RPMI8226 (cell line): ENCODE measurements at places on chromosomes 2 and 18.

- no peak for DNase-seq
These were observed 80.1 kb upstream of the MAP3K20 start for GRCh38 chr2:172995323-172996244.

- DNase-seq, result no peak
These were observed 16.6 kb upstream of the DNMT3A start for GRCh38 chr2:25358249-25358815.

DNA sequence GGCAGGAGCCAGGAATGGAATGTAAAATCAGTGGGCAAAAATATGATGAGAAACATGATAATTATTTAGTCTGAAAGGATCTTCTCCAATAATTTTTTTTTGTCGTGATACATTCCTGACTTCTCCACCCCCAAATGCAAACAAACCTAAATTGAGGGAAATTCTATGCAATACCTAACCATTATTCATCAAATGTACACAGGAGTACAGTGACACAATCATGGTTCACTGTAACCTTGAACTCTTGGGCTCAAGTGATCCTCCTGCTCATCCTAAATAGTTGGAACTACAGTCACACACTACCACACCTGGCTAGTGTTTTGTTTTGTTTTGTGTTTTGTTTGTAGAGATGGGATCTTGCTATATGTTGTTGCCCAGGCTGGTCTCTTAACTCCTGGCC lies 46.5 kb downstream of the RAB10 start:
- no peak for DNase-seq

- no peak for DNase-seq
These were observed 4.9 kb downstream of the ANTXR1 start for GRCh38 chr2:69017835-69018234.

GRCh38 chr2:230614913-230615332 lies 97.7 kb upstream of the CAB39 start:
- DNase-seq, result peak; percentile 59

DNA sequence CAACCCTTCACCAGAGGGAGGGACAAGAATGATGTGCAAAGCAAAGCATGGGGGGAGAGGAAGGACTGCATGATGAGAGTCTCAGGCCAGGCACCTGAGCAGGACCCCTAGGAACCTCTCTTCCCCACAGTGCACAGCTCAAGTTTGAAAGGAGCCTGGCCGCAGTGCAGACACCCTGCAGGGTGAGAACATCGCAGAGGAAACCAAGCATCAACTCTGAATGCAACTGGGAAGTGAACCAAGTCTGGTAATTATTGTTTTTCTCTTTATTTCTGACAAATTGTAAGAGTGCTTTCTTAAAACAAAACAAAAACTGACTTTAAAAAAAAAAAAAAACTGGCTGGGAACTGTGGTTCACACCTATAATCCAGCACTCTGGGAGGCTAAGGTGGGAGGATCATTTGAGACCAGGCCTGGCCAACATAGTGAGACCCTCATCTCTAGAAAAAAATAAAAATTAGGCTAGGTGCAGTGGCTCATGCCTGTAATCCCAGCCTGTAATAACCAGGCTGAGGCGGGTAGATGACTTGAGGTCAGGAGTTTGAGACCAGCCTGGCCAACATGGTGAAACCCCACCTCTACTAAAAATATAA lies 15.3 kb downstream of the NPC1 start:
- no peak for DNase-seq

- no peak for DNase-seq
These were observed 50.9 kb downstream of the MARCO start for GRCh38 chr2:118992740-118993391.

- no peak for DNase-seq
These were observed 36.5 kb upstream of the PTPN4 start for GRCh38 chr2:119723186-119723585.

DNA sequence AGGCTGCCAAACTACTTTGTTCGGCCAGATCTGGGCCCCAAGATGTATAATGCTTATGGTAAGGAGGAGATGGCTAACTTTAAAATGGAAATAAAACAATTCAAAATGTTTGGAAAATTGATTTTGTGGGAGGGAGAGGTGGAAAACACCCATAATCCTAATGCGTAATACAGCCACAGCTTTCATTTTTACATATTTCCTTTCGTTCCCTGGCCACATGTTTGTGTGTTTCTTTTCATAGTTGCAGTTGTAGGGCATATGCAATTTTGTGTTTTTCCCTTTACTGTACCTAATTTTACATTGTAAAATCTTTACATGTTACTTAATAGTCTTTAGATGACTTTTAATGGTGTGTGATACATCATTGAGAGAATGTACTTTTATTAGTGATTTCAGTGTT lies 44.6 kb downstream of the KDM3A start:
- DNase-seq, result no peak

DNA sequence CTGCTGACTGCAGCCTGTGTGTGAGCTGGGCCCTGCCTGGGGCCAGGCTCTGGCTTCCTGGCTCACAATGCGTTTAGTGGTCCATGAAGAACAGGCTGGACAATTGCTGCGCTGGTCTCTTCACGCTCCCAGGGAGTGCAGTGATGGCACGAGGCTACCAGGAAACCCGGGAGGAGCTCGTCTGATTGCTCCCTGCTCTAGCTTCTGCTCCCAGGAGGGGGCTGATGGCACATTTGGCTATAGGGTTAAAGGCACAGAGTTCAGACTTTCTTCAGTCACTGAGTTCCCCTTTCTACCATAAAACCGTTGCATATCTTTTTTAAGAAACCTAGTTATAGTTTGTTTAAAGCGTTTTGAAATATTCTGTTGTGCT lies 60.1 kb downstream of the KCNF1 start:
- no peak for DNase-seq

- no peak for DNase-seq
These were observed 108.3 kb upstream of the NCKAP5 start for GRCh38 chr2:133676392-133677130.

GRCh38 chr2:161315380-161315779 lies 7.2 kb downstream of the PSMD14 start:
- DNase-seq, result no peak

- no peak for DNase-seq
These were observed 238.7 kb downstream of the TGIF1 start for GRCh38 chr18:3688690-3689089.

- DNase-seq, result no peak
These were observed 10.4 kb upstream of the EVA1A start for GRCh38 chr2:75570948-75571729.

GRCh38 chr18:21056545-21056944 lies 55.1 kb downstream of the ROCK1 start:
- no peak for DNase-seq

- DNase-seq, result no peak
These were observed 148.8 kb upstream of the HS6ST1 start for GRCh38 chr2:128467321-128467969.

- DNase-seq, result no peak
These were observed 39.2 kb upstream of the IL1R2 start for GRCh38 chr2:101952551-101952950.
